Stimulated activated CD8-positive, alpha-beta memory T cell treated with anti-CD3 and anti-CD28 coated beads, Interleukin-4, amount 100 ng/mL, for 4 hours (primary cell): ENCODE measurements at places on chromosomes 4 and X.

DNA sequence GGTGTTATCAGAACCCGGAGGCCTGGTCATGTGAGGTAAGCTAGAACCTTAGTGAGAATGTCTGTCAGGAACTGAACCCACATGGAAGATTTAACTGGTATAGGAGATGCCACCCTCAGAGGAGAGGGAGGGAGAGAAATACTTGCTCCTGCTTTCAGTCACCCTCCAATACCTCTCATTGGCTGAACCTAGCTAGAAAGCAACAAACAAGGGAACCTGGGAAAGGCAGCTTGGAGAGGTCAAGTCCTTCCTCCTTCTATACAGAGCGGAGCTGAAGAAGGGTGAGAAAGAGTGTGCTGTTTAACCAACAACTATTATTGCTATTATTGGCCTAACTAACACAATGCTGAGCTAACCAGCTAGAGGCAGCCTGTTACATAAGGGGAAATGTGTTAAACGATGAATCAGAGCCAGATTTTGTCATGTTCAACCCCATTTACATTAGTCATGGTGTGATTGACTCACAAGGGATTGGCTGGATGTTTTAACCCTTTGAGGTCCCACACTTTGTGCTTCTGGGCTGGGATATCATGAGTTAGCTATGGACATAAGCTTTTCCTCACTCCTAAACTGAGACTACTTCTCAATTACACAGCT lies 96.5 kb upstream of the ESX1 start:
- DNase-seq, result no peak

DNA sequence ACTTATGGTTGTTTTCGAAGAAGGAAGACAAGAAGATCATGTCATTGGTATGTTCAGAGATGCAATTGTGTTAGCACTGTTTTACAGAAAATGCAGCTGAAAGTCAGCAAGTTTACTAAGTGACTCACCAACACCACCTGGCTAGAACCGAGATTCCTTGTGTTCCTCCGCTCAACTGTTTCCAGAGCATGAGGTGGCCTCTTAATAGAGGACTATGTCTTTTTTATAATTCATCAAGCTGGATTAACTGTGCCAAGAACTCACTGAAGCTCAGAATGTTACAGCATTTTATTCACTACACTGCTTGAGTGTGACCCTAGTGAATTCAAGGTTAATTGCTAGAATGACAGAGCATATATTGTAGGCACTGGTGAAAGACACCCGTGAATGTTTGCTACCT lies 1573.5 kb upstream of the TENM3 start:
- DNase-seq, result no peak

DNA sequence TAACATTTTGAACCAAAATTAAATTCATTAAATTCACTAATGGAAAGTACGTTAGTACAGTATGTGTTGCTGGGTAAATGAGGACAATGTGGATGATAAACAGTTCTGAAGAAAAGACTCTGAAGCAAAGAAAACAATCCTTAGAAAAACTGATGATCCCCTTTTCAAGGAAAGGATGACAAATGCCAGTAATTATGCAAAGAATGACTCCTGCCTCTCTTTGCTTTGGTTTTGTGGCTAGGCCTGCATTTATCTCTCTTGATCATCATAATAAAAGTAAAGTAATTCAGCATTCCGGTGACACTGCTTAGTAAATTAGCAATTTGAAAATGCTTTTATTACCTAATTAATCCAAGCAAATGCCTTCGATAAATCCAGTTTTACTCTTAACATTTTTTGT lies 652.2 kb upstream of the DIPK2B start:
- no peak for DNase-seq

DNA sequence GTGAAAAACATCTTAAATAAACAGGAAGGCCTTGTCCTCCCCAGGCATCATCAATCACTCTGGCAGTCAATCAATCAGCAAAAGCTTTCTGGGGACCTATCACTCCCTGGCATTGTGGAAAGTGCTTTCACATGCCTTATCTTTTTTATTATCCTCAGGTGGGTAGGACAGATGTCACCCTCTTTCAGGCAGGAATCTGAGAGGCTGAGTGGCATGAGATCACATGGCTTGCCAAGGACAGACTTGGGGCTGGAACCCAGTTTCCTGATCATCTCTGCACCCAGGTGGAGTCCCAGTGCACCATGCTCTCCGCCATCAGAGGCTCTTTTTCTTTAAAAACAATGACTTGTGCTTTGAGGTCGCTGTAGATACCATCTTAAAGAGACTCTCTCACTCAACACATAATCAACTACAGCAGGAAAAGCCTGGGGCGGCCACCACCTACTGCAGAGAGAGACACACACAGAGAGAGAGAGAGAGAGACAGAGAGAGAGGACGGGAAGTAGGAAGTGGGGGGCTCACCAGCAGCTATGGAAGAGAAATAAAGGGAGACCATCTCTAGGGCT lies 282.7 kb downstream of the PTTG2 start:
- no peak for DNase-seq

GRCh38 chr4:36349938-36350549 lies 68.6 kb downstream of the DTHD1 start:
- DNase-seq, result no peak

GRCh38 chr4:12583275-12583674 lies 900.9 kb downstream of the RAB28 start:
- DNase-seq, result no peak

DNA sequence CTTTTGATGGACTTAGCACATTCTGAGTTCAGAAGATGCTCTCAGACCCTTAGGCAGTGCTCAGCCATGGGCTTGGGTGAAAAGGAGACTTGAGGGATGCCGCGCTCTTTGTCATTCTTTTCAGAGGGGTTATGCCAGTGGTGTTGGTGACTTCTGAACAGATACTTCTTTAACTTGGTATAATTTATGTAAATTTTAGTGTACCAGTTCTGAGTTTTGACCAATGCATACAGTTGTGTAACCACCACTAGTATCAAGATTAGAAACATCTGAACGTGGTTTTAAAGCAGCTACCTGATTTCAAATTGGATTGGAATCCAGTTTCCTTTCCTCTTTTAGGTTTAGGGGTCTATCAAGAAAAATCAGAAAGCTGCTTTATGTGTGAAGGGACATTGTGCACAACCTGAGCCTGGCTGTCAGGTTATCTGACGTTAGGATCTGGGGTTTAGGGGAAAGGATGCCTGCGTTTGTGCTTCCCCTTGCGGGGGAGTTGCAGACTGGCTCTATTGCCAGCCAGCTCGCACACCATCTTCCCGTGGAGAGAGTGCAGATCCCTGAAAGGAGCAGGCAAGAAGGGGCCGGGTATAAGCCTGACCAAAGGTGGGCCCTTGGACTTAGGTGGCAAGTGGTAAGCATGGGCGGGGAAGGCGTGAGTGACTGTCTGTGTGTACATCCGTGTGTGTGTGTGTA lies 19.0 kb downstream of the SMS start:
- no peak for DNase-seq

DNA sequence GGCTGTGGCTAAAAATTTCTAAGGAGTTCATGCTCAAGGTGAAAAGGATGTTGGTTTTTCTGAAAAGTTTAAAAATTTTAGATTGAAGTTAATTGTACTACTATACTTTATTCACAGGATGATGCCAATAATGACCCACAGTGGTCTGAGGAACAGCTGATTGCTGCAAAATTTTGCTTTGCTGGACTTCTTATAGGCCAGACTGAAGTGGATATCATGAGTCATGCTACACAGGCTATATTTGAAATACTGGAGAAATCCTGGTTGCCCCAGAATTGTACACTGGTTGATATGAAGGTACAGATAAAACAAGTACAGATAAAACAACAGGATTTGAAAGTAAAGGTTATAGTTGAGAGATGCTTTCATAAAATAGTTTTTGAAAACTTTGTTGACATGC lies 12.2 kb downstream of the PAICS start:
- DNase-seq, result no peak

GRCh38 chr4:153954654-153955053 lies 165.8 kb upstream of the SFRP2 start:
- DNase-seq, result no peak

DNA sequence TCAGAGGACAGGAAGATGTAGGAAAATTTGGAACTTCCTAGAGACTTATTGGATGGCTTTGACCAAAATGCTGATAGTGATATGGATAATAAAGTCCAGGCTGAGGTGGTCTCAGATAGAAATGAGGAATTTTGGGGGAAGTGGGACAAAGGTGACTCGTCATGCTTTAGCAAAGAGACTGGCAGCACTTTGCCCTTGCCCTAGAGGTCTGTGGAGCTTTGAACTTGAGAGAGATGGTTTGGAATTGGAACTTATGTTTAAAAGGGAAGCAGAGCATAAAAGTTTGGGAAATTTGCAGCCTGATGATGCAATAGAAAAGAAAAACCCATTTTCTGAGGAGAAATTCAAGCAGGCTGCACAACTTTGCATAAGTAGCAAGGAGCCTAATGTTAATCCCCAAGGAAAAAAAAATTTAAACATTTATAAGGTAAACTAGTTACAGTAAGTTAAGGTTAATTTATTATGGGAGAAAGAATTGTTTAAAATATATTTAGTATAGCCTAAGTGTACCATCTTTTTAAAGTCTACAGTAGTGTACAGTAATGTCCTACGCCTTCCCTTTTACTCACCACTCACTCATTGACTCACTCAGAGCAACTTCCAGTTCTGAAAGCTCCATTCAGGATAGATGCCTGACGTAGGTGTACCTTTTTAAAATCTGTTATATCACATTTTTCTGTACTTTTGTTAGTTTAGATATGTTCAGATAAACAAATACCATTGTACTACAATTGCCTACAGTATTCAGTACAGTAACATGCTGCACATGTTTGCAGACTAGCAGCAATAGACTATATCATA lies 101.2 kb downstream of the FAM13A start:
- DNase-seq, result no peak

GRCh38 chrX:12973561-12974304 lies 1.2 kb upstream of the TMSB4X start:
- no peak for DNase-seq

- no peak for DNase-seq
These were observed 17.0 kb upstream of the CHRNA9 start for GRCh38 chr4:40317916-40318658.

DNA sequence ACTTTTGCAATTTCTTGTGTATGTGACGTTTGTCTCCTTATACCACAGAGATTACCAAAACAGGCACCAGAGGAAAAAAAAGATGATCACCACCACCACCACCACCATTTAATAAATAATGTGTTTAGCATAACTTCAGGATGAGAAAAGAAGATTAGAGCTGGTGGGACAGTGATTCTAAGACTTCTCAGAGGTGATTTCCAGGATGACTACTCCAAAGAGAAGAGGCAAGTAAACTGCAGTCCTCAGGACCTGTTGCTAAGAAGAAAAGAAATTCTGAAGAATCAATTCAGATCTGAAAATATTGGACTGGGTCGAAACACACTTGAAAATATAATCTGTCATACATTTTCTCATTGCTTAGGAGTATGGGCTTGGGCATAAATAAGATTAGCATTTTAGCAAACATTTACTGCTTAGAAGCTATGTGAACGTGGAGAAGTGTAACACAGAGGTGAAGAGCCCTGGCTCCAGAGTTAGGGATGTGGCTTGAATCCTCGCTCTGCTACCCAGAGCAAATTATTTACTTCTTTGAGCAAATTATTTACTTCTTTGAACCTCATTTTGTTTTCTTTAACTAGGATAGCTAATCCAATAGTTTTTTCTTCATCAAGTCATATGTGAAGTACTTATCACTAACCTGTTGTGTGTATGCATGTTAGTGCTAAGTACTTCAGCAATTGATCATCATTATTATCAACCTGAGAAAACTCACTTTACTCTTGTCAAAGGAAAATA lies 10.5 kb upstream of the YTHDC1 start:
- no peak for DNase-seq

DNA sequence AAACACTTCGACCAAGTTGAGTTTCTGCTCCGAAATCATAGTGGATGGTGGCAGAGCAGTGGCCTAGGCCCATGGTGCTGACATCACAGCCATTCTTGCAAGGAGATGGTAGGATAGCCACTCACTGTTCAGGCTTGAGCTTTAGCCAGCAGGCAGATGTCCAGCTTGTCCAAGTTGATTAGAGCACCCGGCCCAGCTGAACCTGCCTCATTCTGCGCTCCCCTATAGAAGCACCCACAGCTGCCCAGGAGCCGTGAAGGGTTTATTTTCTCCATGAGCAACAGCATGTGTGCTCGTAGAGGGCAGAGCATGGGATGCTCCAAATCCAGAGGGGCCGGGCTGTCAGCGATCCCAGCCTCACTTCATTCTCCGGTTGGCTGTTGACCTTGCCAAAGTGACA lies 16.2 kb downstream of the PIGG start:
- DNase-seq, result no peak

GRCh38 chrX:76538860-76539259 lies 111.3 kb downstream of the MAGEE1 start:
- no peak for DNase-seq

DNA sequence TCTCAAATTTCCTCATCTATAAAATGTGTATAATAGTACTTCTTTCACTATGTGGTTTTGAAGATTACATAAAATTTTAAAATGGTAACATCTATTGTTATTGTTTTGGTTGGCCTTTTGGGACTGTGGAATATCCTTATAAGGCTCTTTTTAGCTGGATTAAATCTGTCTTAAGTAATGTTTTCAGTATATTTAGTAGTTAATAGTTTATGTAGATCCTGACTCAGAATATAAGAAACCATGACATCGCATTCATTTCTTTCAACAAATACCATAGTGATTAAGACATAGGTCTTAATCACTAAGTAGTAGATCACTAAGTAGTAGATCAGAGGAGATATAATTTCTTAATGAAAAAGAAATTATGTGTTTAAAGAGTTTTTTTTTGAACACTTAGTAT lies 48.5 kb downstream of the MRPL1 start:
- DNase-seq, result no peak

DNA sequence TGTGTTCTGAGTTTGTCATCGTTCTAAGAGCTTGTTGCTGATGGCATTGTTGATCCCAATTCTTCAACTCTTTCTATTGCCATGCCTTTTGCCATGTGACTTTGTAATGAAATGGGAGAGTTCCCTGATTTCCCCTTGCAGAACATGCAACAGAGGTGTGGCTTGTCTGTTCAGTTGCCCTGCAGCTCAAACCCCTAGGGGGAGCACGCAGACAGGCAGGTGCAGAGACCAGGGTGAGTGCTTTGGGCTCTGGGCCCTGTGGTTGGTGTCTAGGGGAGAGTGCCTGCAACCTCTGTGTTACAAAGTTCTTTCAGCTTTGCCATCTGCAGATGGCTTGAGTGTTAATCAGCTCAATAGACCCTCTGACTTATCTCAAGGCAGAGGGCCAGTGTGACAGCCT lies 332.7 kb downstream of the MID1IP1 start:
- DNase-seq, result no peak

DNA sequence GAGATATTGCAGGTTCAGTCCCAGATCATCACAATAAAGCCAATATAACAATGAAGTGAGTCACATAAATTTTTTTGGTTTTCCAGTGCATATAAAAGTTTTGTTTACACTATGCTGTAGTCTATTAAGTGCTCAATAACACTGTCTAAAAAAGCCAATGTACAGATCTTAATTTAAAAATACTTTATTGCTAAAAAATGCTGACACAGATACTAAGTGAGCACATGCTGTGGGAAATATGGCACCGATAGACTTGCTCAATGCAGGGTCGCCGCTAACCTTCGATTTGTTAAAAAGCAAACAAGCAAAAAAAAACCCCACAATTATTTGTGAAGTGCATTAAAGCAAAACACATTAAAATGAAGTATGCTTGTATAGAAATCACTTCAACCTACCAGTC lies 10.3 kb downstream of the PLA2G12A start:
- no peak for DNase-seq

- DNase-seq, result no peak
These were observed 2.4 kb downstream of the SMARCA5 start for GRCh38 chr4:143515905-143516304.
